ENCODE measurements at places on chromosomes 11 and 22.

GRCh38 chr22:35352214-35353111, 28.4 kb upstream of the HMOX1 start:
- DNase-seq: peak; percentile 27

DNA sequence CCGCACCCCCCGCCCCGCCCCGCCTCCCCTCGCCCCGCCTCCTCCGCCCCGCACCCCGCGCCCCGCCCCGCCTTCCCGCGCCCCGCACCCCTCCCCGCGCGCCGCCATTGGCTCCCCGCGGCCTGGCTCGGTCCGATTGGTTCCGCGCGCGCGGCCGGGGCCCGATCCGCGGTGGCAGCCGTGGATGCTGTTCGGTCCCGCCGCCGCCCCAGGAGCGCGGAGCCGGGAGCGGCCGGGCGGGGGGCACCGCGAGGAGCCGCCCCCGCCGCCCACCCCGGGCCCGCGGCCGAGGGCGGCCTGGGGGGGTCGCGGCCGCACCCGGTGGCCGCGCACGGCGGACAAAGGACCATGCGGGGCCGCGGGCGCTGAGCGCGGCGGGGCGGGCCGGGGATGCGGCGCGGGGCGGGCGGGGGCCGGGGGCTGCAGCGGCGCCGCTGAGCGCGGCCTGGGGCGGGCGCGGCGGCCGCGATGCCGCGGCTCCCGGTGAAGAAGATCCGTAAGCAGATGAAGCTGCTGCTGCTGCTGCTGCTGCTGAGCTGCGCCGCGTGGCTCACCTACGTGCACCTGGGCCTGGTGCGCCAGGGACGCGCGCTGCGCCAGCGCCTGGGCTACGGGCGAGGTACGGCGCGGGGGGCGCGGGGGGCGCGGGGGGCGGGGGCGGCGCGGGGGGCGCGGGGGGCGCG, at the start of gene B4GALNT4:
Gene B4GALNT4 (plus strand): TSS at position 164 of the 683 bp plus-strand sequence. CDS start 305 bp downstream, at position 469.
- DNase-seq: peak; percentile 37

DNA sequence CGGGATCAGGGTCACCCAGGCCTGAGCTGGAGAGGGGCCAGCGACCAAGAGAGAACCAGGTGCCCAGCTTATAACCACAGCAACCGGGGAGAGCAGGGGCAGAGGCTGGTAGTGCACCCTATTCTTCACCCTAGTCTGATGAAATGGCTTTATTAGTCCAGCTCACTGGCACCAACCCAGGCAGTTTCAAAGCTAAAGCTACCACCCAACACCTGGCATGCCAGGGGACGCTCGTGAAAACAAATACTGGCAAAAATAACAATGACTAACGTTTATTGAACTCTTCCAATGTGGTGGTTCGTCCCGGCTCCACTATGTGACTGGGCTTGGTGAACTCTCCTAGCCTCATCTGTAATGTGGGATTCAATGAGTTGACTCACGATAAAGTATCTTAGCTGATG, 30.6 kb downstream of the SCGB1A1 start:
- no peak for DNase-seq

DNA sequence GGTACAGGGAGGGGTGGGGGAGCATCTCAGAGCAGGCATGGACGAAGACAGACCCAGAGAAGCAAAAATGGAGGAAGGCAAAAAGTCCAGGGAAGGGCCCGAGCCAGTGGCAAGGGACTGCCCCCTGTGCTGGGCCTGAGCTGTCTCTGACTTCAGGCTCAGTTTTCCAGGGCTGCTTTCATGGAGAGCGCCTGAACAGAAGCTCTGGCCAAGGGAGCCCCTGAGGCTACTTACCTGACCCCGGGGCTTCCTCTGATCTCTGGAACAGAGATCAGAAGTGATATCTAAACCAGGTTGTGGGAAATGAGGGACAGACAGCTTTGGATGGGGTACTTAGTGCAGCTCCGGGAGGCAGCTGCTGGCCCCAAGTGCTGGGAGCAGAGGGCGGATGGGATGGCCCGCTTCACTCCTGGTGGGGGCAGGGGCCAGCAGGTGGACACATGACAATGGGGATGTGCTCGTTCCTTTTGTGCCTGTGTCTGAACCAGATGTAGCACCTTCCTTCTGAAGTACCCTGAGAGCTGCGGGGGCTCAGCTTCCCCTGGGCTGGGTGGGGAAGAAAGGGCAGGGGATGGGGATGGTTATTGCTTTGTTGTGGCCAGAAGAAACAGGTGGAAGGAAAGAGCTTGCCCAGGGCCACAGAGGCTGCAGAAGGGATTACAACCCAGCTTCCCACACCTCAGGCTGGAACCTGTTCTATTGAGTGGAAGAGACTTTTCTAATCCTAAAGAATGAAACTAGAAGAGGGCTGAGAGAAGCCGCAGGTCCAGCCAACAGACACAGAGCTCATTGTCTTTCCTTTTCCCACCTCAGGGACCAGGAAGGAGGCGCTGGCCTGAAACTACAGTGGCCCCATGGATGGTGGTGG, 5.7 kb downstream of the LRRC10B start:
- DNase-seq: no peak

DNA sequence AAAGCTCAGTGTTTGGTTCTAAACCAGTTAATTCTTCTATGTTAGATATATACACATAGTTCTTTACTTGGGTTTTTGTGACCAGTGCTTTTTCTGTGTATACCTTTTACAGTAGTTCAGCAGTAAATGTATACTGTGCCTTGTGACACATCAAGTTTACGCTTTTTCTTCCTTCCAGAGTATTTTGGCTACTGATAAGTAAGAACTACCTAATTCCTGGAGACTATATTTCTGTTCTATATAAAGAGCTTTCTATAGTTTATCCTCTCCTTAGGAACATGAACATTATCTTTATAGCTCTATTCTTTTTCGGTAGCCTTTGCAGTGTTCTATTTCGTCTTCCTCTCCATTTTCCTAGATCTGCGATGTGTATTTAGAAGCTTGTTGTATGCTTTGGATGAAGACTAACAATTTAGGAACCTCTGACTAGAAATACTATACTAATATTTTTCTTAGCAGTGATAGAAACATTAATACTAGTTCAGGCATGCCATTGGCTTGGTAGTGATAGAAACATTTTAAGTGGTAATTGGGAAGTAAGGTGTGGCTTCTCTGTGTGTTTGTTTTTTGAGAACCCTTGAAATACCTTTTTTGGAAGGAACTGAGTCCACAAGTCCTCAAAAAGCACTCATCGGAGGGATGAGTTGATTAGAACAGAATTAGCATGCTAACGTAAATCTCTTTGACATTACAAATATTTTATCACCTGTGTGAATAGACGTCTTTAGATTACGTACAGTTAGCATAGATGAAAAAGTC, 74.6 kb downstream of the ARHGEF12 start:
- no peak for DNase-seq

GRCh38 chr22:26502688-26503561, 9.3 kb downstream of the TFIP11 start:
- peak; percentile 41 for DNase-seq

DNA sequence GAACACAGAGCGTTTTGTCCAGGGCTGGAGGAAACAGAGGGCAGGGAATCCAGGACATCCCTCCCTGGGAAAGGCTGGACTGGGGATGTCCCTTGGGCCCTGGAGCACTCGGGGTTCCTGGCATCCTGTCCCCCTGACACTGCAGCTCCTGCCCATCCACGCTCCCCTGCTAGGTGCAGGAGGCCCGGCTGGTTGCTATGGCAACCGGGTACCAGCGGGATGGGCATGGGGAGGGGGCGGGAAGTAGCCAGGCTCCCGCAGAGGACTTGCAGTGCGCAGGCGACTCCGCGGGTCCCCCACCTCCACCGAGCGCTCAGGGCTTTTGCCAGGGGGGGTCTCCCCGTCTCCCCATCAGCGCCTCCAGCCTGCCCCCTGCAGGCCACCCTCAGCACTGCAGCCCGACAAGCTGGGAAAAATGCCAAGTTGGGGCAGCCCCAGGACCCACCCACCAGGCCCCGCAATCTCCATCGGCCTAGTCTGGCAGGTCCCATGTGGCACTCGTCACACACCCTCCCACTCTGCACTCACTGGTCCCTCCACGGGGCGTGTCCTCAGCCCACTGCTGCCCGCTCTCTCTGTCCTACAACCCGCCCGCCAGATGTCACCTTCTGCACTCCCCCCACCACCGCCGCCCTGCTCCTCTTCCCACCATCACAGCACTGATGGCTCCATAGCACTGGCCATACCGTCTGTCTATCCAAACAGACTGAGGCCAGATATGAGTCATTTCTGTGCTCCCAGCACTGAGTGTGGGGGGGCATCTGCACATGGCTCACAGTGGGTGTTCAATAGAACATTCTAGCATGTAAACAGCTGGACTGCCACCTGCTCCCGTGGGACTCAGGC, 31.5 kb downstream of the KIAA0930 start:
- DNase-seq: peak; percentile 35

GRCh38 chr11:62427630-62428233, 8.9 kb downstream of the SCGB1A1 start:
- DNase-seq: no peak

GRCh38 chr11:40290171-40290631, 1169.3 kb downstream of the LRRC4C start:
- no peak for DNase-seq

- DNase-seq: no peak
Measured at GRCh38 chr22:40396882-40397281, 26.5 kb downstream of the SGSM3 start.

DNA sequence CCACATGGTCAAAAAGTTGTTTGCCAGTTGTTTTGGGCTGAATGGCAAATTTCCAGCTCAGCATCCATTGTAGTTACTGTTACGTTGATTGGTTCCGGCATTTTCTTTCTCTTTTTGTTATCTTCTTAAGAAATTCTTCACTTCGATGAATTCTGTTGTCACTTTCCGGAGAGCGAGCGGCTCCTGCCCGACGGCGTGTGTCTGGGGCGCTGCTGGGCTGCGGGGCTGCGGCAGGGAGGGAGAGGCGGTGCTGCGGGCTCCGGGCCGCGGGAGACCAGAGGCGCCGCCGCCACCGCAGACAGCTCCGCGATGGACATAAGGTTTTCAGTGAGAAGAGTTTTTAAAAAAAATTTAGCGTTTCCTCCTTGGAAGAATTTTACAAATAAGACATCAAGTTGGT, 117.4 kb downstream of the RRM1 start:
- no peak for DNase-seq

DNA sequence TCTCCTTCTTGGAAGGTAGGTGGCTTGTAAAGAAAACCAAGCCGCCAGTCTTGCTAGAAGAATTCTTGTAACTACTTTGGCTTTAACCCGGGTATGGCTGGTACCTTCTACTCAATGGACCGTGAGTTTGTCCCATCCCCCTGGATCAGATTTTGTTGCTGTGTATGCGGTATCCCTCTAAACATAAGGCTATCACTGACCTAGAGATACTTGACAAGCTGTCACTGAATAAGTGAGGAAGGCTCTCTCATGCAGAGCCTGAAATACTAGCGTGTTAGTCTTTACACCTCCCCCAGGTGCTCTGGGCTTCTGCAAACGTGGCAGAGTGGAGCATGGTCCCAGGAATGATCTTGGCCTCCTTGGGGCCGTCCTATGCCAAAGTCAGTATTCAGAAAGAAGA, 34.5 kb downstream of the GLB1L2 start:
- DNase-seq: no peak

DNA sequence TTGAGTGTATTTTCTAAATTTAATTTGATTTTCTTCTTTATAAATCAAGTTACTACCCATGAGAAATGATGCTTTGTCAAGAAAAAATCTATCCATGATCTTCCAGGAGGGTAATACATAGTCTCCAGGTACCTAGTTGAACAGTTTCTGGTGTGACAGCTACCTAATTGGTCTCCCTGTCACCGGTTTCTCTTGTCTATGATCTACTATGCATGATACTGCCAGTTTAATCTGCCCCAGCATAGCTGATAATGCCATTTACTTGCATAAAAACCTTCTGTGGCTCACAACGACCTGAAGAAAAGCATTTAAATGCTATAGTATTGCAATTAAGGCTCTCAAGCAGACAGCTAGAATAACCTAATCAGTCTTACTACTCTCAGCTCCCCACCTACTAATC, 349.5 kb downstream of the DLG2 start:
- DNase-seq: no peak

DNA sequence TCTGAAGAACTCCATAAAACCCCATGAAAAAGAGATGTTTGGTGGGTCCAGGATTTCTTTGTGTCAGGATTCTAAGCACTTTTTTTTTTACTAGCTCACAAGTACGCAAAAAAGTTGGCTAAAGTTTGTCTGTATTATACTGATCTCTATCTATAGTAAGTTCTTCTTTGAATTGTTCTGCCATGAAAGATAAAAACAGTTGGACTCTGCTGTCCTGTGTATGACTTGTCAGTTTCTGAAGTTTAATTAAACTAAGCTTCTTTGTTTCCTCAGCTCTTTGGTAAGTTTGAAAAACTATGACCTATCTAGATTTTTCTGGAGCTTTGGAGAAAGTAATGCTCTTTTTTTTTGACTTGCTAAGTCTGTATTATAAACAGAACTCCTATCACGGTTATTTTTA, 812.2 kb upstream of the LUZP2 start:
- DNase-seq: no peak

- DNase-seq: no peak
Measured at GRCh38 chr11:117701781-117702180, 95.2 kb downstream of the DSCAML1 start.

DNA sequence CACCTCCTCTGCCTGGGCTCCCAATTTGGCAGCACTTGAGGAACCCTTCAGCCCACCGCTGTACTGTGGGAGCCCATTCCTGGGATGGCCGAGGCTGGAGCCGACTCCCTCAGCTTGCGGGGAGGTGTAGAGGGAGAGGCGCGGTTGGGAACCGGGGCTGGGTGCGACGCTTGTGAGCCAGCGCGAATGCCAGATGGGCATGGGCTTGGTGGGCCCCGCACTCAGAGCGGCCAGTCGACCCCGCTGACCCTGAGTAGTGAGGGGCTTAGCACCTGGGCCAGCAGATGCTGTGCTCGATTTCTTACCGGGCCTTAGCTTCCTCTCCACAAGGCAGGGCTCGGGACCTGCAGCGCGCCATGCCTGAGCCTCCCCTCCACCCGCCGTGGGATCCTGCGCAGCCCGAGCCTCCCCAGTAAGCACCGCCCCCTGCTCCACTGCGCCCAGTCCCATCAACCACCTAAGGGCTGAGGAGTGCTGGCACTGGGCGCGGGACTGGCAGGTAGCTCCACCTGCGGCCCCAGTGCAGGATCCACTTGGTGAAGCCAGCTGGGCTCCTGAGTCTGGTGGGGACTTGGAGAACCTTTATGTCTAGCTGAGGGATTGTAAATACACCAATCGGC, 58.3 kb upstream of the DEFB108B start:
- DNase-seq: no peak

Measured in activated CD4-positive, alpha-beta T cell treated with anti-CD3 and anti-CD28 coated beads, Interleukin-2, amount 50 U/mL, for 1 hour (primary cell).